Activated gamma-delta T cell treated with anti-CD3 and anti-CD28 coated beads, Interleukin-2, amount 50 U/mL, for 16 hours (primary cell): ENCODE measurements at places on chromosomes 1 and 21.

- no peak for DNase-seq
Observed at GRCh38 chr1:87402241-87403002, 73.7 kb downstream of the LMO4 start.

DNA sequence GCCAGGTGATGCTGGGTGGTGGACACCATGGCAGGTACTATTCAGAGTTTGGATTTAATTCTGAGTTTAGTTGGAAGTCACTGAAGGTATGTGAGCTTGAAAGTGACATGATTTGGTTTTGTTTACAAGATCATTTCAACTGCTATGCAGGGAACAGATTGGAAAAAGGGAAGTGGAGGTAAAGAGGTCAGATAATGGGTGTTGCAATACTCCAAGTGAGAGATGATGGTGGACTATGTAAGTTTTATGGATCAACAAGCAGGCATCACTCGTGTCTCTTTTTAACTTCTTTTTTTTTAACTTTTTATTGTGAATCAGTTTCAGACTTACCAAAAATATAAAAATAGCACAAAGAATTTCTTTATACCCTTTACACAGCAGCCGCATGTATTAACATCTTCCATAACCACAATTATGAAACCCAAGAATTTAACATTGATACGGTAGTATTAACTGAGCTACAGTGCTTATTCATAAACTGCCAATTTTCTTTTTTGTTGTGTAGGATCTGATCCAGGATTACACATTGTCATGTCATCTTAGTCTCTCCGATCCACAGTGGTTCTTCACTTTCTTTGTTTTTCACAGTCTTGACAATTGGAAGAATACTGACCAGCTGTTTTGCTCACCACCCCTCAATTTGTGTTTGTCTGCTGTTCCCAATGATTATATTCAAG lies 24.9 kb upstream of the NHLH2 start:
- no peak for DNase-seq

GRCh38 chr21:15401331-15401730 lies 328.5 kb upstream of the USP25 start:
- no peak for DNase-seq

DNA sequence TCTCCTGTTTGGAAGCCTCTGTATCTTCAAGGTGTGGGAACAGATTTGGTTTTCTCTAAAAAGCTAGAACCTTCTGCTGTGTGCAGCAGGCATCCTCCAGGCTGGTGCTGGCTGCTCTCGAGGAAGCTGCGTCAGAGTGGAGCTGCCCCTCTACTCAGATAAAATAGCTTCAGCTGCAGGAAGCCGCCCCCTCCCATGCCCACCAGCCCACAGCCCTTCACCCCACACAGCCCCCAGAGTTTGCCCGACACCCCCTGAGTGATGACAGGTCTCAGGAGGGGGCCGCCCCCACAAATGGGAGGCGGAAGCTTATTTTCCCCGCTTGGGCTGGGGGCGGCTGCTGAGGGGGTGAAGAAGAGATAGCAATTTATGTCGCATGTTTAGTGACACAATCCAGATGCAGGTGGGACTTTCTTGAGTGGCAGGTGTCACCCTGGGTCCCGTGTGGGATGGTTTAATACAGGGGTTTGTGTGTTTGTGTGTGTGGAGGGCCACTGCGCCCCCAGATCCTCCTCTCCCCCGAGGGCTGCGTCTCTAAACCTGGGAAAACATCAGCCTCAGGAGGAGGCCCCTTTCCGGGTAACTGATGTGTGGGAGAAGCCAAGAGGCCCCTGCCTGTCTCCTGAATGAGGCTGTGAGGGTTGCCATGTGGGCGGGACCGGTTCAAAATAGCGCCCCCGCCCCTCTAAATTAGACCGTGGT lies 55.4 kb downstream of the STUM start:
- DNase-seq = no peak

GRCh38 chr1:245874942-245875580 lies 632.0 kb downstream of the SMYD3 start:
- DNase-seq = no peak

DNA sequence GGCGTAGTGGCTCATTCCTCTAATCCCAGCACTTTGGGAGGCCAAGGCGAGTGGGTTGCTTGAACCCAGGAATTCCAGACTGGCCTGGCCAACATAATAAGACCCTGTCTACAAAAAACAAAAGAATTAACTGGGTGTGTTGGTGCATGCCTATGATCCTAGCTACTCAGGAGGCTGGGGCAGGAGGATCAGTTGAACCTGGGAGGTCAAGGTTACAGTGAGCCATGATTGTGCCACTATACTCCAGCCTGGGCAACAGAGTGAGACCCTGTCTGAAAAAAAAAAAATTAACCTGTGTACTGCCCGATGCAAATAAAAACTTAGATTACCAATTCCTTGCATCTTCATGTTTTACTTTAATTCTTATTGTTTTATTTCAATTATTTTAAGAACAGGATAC lies 193.2 kb downstream of the PATJ start:
- no peak for DNase-seq

- DNase-seq = no peak
Observed at GRCh38 chr21:39601187-39601928, 11.4 kb upstream of the B3GALT5 start.

DNA sequence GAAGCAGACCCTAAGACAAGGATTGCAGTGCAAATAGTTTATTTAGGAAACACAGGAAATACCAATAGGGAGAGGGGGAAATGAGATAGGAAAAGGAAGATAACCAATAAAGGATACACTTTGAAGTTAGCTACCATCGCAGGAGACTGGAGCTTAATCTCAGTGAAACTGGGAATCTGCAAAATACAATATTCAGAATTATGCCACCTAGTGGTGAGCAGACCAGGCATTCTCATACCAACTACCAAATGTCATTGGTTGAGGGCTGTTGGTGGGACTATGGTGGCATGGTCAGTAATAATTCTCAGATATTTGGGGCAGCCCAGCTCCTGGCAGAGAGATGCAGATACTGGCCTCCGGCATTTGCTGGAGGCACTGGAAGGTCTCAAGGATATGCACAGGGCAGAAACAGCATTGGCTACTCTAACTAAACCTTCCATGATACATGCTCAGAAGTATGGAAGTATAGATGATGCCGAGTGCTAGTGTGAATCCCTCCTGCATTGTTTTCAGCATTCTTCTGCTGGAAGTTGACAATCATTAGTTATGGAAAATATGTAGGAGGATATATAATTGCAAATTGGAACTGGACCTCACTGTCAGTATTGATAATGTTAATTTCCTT lies 11.8 kb upstream of the ZFP69B start:
- peak; percentile 5 for DNase-seq

DNA sequence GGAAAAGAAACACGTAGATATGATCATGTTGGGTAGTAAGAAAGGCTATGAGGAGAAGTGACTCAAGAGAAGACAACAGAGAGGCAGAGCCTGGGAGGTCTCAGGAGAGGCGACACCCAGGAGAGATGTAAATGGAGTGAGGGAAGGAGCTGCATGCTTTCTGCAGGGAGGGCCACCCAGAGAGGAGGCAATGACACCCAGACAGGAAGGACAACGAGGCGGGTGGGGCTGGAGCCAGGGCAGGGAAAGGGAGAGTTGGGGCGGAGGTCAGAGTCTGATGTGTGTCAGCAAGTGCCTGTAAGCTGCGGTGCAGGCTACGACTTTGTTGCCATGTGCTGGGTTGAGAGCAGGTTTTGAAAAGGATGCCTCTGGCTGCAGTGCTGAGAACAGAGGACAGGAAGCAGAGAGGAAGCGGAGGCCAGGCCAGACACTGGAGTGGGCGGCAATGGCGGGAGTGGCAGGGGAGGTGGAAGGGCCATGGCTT lies 31.3 kb downstream of the SLC1A7 start:
- DNase-seq = no peak

- DNase-seq = no peak
Observed at GRCh38 chr1:43534256-43534655, 3.6 kb downstream of the PTPRF start.

- peak; percentile 43 for DNase-seq
Observed at GRCh38 chr1:154479764-154480421, 22.1 kb upstream of the TDRD10 start.

GRCh38 chr1:12336413-12336812 lies 106.6 kb downstream of the VPS13D start:
- no peak for DNase-seq

- no peak for DNase-seq
Observed at GRCh38 chr1:209103092-209103491, 480.4 kb upstream of the CAMK1G start.

DNA sequence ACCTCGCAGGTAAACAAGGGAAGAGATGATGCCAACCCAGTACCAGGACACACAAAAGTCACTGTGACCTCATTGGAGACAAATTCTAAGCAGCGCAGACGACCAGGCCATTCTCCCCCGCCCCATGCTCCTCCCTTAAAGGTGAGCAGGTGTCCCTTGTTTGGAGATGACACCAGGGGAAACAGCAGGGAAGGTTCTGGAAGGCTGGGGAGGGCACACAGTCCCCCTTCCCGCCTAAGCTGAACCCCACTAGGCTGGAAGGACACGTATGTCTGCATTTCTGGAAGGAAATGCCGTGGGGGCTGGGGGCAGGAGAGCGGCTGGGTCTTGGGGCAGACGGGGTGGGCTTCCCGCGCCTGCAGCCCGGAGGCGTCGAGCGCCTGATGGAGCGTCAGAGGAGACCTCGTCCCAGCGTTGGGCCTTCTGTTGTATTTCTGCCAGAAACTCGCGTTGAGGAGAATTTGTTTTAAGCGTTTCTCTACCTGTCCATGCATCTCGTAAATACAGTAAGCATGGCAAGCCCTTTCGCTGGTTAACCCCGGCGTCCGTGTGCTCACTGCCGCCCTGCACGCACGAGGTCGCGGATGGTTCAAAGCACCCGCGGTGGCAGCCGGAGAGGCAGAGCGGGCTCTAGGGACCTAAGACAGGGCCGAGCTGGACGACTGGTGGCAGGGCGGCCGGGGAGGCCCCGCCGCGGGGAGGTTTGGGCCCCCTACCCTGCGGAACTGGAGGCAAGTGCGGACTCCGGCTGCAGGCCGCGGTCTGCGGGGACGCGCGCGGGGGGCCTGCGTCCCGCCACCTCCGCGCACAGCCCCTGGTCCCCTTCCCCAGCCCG lies 1.2 kb upstream of the LHX4 start:
- DNase-seq = no peak

GRCh38 chr1:164876398-164877116 lies 317.6 kb downstream of the PBX1 start:
- DNase-seq = no peak

DNA sequence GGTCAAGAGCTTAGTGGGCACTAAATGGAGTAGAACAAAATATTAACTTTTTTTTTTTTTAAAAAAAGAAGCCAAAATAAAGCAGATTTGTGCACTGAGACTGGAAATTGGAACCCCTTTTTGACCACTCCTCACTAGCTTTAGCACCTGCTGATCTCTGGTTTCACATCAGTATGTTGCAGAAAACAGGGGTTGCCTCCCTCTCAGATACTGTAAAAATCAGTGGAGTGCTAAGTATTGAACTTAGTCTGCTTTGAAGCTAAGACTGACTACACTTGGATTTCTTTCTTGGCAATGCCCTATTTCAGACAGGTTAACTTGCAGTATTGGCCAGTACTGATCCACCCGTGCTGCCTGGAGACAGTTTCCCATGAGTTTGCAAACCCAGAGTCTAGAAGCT lies 2.7 kb upstream of the KIAA0040 start:
- no peak for DNase-seq

DNA sequence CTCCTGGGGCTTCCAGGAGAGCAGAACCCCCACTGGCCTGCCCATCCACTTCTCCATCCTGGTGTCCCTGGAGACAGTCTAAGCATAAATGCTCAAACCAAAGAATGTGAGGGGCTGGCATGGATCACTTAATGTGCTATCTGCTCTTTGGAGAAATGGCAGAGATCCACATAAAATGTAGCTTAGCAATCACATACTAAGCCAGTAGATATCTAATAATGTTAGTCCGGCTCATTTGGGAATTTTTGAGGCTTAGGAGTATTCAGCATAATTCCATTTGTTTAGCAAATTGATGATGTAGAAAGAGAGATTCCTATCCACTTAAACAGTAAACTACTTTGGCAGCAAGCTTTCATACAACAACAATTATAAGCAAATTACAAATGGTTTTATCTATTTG lies 90.7 kb downstream of the TENT5C start:
- DNase-seq = no peak

- no peak for DNase-seq
Observed at GRCh38 chr1:73100216-73100615, 817.9 kb upstream of the NEGR1 start.

DNA sequence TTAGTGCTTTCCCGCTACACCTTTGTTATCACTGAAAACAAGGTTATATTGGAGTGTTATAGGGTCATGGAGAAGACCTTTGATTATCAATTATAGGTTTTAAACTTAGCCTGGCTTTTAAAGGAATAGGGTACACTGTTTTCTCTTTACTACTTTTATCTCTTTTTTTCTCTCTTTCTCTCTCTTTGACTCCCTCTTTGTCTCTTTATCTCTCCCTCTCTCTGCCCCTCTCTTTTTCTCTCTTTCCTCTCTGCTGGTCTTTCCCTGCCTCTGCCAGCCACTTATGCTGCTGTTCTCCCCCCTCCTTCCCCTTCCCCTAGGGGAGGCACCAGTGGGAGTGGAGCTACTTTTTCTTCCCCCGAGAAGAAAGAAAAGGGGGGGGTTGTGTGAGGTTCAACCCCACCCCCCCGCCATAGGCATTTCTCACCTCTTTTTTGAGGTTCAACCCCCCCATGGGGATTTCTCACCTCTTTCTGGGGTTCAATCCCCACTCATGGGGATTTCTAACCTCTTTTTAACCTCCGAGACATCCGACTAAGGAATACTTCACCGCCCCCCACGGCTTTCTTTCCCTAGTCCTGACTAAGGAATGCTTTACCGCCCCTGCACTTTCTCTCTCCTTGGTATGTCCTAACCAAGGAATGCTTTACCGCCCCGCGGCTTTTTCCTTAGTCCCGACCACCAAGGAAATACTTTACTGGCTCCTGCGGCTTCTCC lies 17.2 kb upstream of the ZBTB8B start:
- DNase-seq = no peak

GRCh38 chr1:202162047-202162417 lies 1.6 kb upstream of the PTPN7 start:
- peak; percentile 59 for DNase-seq

- no peak for DNase-seq
Observed at GRCh38 chr21:36323032-36323431, 3.0 kb downstream of the MORC3 start.

DNA sequence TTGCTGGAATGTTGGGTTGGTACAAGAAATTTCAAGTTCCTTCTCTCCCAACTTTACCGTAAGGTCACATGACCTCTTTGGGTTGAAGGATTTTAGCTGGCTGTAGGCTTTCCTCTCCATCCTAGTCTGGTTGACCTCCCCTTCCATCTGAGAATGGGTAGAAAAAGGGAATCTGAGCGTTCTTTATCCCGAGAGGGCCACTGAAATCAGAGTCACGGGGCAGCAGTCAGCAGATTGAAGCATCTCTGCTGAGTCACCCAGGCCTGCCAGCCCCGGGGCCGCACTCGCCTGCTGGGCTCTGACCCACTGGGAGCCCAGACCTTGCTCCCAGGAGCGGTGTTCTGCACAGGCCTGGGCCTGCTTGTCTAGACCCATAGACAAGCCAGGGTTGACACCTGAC lies 31.0 kb downstream of the TMCC2 start:
- no peak for DNase-seq

GRCh38 chr1:61162520-61163258 lies 80.3 kb downstream of the NFIA start:
- DNase-seq = no peak
